T follicular helper cell (primary cell): ENCODE measurements at places on chromosomes 5 and 9.

DNA sequence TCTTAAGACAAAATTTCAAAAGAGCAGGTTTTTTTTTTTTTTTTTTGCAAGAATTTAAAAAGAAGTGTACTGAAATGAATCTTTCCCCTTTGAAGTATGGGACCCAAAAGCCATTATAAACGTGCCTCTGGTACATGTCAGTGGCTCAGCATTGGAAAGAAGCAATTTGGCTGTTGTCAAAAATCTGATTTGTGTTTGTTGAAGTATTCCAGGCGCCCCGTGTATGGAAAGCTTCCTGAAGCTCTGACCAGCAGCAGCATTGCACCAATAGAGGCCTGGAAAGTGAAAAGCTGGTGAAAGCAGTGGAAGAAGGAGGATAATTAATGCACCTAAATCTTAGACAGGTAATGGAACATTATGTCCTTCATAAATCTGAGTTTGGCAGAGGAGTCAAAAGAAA is 215.0 kb downstream of the PARP8 start:
- no peak for DNase-seq

DNA sequence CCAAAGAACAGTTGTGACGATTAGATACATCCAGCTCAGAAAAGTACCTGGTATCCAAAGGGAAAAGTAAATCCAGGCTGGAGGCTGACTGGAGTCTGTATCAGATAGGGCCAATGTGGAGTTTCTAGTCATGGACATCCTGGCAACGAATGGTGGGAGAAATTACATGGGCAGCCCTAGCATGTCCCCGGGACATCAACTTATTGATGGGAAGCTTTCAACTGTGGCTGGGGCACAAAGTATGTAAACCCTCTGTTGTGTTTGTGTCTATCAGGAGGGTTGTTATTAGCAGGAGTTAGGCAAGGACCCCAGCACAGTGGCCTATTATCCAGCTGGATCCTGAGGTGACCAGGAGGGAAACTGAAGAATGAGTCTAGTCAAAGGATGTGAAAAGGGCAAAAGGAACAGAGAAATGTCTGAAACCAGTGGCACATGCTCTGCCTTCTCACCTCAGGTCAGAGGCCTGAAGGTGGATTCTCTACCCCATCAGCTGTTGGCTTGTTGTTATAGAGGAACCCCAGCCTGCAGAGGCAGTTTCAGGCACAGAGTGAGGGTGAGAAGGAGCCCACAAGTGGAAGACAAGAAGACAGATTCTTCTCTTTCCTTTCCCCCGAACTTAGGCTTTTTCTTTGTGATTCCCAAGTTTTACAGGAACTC is 19.9 kb downstream of the IFNW1 start:
- no peak for DNase-seq

- no peak for DNase-seq
Measured at GRCh38 chr5:172942556-172942955, 16.7 kb upstream of the RPL26L1 start.

- no peak for DNase-seq
Measured at GRCh38 chr9:129306318-129306973, 128.4 kb upstream of the IER5L start.

DNA sequence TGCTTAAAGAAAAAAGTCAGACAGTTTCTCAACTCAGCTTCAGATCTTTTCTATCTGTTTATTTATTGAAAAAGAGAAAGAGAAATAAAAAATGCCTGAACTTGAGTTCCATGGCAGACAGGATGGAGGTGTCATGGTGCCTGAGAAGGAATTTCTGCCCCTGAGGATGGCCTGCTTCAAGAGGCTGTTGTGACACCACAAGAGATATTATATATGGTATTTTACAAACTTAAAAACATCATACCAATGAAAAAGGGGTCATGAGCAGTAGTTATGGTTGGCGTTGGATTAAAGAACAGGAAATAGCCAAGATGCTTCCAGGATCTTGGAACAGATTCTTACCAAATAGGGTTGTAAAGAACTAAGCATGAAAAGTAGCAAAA is 344.6 kb downstream of the GLIS3 start:
- DNase-seq = no peak

- DNase-seq = no peak
Measured at GRCh38 chr9:18472841-18473251, 1.1 kb upstream of the ADAMTSL1 start.
